ENCODE measurements at places on chromosomes 4 and X.

DNA sequence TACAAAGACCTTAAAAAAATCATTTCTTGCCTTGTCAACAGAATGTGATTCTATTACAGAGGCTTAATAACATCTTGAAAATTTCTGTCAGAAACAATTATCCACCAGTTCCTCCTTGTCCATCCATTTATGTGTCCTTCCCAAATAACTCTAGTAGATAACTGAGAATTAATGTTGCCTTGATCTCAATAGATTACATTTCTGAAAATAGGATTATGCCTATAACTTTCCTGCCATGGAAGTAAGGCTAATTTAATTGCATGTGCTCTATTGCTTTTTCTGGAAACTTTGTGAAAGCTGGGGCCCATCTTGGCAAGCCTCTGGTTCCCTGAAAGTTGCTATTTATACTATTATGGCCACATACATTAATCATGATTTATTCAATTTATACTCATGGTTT is 76.2 kb upstream of the UNC5C start:
- DNase-seq: no peak

DNA sequence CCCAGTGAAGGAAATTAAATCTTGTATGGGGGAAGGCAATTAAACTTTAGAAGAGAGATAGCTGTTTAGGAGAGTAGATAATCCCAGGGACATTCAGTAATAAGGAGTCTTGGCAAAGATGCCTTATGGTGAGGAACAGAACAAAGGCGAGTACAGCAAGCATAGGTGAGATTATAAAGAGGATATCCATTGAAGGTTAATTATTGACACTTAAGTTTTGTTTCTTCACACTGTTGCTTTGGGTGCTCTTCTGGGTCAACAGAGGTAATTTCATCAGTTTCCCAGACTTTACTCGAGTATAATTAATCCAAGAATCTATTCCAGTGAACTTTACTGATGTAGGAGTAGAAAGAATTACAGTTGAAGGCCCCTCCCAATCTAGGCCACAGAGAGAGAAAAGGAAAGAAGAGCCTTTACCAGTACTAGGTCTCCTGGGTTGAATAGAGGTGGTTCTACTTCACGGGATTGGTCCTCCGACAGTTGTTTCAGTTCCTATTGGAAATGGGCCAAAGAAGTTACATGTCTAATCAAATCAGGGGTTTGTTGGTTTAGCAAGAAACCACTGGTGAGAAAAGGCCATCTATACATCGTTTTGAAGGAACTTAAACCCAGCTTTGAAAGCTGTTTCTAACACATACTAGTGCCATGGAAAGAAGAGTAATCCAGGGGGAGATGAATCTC is 27.2 kb downstream of the EPGN start:
- no peak for DNase-seq

DNA sequence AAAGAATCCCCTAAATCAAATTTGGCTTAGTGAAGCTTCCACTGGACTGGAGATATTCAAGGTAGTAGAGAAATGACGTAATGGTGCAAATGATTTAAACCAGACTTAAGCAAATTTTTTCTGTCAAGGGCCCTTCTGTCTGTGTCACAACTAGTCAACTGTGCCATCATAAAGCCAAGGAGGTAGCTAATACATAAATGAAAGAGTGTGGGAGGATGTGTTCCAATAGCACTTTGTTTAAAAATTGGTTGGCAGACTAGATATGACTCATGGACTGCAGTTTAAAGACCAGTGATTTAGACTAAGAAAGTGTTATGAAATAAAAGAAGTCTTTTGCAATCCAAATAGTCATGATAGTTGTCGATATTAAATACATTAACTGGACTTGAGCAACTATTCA is 24.3 kb upstream of the TEX13C start:
- no peak for DNase-seq

- no peak for DNase-seq
Observed at GRCh38 chr4:138193963-138194362, 48.2 kb downstream of the SLC7A11 start.

- no peak for DNase-seq
Observed at GRCh38 chr4:98480535-98480934, 177.9 kb downstream of the TSPAN5 start.

GRCh38 chrX:43968359-43968781 is 4.8 kb downstream of the NDP start:
- DNase-seq: no peak

DNA sequence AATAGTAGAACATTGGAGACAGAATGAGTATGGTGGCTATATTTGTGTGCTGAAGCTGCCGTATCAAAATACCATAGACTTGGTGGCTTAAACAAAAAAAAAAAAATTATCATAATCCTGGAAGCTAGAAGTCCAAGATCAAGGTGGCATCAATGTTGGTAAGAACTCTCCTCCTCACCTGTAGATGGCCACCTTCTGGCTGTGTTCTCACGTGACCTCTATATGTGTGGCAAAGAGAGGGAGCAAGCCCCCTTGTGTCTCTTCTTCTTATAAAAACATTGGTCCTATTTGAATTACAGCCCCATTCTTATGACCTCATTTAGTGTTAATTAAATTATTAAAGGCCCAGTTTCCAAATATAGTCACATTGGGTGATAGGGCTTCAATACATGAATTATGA is 1640.9 kb upstream of the PCDH7 start:
- no peak for DNase-seq

DNA sequence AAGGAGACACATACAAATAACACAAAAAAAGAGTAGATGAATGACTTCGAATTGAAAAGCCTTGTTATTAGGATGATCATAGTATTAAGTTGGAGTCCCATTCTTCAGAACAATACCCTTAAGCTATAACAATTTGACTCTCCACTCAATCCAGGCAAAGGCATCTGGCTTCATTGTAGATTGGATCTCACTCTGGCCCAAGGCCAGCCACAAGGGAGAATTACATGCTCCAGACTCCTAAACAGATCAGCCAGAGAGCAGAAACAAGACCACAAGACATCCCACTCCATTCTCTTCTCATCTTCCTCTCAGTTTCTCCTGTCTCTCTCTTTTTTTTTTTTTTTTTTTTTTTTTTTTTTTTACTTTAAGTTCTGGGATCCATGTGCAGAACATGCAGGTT is 213.9 kb downstream of the DHX15 start:
- DNase-seq: no peak

DNA sequence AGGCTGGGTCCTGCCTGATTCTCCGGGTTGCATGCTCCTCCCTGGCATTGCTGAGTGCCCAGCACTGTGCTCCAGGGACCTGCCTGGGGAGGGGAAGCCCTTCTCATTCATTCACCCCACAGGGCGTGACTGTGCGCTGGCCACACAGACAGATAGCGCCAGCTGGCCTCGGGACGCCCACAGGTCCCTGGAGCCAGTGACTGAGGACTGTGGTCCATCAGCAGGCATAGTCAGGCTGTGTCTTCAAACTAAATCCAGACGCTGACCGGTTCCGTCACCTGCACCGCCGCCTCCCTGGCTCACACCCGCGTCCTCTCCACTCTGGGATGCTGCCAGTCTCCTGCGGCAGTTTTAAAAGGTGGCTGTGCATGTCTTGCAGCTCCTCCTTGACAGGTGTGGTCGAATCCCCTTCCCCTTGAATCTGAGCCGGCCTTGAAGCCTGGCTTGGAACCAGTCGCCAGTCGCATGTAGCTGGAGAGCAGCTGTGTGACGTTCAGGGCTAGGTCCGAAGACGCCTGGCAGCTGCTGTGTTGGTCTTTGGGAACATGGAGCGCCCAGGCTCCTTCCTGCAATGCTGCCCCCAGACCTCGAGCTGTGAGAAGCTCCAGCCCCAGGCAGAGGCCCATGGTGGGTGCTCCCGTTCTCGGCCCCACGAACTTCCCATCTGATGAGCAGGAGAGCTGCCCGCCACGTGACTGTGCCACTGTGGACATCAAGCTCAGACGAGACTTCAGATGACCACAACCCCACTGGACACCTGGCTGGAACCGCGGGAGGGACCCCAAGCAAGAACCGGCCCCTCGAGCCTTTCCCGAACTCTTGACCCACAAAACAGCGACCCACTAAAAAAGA is 94.1 kb downstream of the ADRA2C start:
- no peak for DNase-seq

DNA sequence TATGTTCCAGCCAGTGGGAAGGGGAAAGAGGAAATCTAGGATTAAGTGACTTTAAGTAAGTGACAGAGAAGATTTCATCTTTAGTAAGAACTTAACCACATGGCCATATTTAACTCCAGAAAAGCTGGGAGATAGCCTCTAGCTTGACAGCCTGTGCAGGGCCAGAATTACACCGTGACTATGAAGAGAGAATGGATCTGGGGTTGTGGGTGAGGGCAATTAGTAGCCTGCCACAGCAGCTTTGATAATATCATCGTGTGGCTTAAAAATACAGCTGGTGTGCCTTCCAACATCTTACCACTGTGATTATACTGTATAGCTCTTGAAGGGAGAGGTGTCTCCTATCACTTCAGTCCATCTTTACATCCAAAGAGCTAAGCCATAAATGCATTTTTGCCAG is 57.6 kb upstream of the TBC1D9 start:
- DNase-seq: no peak

GRCh38 chr4:47662975-47663374 is 174.9 kb downstream of the CORIN start:
- DNase-seq: no peak

- no peak for DNase-seq
Observed at GRCh38 chr4:2103843-2104547, 44.9 kb downstream of the NAT8L start.

- DNase-seq: no peak
Observed at GRCh38 chr4:162582180-162582579, 418.4 kb upstream of the FSTL5 start.

GRCh38 chr4:152352622-152353116 is 183.2 kb downstream of the FBXW7 start:
- no peak for DNase-seq

- no peak for DNase-seq
Observed at GRCh38 chr4:167052631-167053091, 181.6 kb downstream of the SPOCK3 start.

DNA sequence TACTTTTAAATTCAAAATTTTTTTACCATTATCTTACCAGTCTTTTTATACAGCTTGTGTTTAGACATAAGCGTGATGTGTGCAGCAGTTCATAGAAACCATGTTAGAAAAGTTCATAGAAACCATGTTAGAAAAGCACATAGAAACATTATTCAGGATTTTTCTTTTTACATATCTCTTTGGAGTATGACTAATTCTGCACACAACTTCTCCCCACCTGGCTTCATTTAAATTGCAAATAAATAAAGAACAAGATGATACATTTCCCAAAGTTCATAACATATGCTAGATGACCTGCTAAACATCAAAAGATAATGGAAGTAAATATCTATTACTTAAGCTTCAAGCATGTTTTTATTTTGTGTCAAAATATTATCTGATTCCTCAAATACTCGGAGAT is 201.9 kb downstream of the BANK1 start:
- no peak for DNase-seq

- no peak for DNase-seq
Observed at GRCh38 chr4:41215155-41215554, 813 bp upstream of the APBB2 start.

- DNase-seq: no peak
Observed at GRCh38 chr4:101813604-101814003, 23.1 kb downstream of the BANK1 start.

All from activated naive CD8-positive, alpha-beta T cell treated with anti-CD3 and anti-CD28 coated beads, Interleukin-2, amount 50 U/mL, for 16 hours (primary cell).